IPS DF 6.9 (cell line): ENCODE measurements at places on chromosomes 1 and 21.

DNA sequence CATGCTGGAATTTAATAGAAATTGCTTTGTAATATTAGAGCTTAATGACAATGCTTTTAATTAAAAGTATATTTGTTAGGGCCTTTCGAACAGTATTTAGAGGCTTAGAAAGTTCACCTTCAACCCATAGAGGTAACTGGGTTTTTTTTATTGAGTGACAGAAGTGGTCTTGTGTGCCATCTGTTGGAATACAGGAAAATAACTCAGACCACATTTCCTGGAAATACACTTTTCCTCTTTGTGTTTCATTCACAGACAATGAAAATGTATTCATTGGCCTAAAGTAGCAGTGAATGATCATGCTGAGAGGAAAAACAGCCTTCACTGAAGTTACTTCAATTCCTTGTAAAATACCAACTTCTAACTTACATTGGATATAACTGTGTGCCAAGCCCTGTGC is 83.6 kb upstream of the L1TD1 start:
- no peak for DNase-seq

GRCh38 chr1:197195100-197195499 is 48.6 kb upstream of the ASPM start:
- no peak for DNase-seq

- no peak for DNase-seq
Observed at GRCh38 chr1:234219711-234220110, 153.5 kb upstream of the COA6 start.

DNA sequence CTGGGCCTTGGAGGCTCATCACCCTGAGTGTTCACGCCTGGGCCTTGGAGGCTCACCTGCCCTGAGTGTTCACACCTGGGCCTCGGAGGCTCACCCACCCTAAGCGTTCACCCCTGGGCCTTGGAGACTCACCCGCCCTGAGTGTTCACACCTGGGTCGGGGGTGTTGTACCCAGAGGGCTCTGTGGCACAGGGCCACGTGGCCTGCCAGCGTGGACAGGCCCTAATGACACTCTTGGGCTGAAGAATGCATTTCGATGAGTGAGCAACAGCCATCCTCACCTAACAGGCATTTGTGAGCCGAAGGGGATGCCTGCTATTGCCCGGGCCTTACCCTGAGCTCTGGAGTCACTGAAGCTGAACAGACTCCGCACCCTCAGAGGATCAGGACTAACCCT is 17.5 kb downstream of the SLC19A1 start:
- DNase-seq = no peak

DNA sequence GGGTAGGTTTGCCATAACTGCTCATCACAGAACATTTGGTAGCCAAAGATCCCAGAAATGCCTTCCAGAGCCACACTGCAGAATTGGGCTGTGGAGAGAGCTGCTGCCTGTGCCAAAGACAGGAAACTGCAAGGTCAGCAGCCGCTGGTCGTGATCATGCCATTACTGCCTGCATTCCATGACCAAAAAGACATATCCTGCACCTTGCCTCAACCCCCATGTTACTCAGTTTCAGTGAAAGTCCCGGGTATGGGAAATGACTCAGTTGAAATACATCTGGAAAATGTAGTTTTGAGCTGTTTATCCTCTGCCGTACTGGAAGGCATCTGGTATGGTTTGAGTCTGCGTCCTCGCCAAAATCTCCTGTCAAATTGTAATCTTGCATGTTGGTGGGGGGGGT is 161.7 kb downstream of the FCRL5 start:
- no peak for DNase-seq

GRCh38 chr1:234597894-234598293 is 12.1 kb downstream of the IRF2BP2 start:
- DNase-seq = no peak
